ENCODE measurements at places on chromosomes 6 and 20.

- DNase-seq: no peak
Measured at GRCh38 chr6:99606656-99607415, at the start of gene PRDM13. Gene PRDM13 (plus strand): TSS chr6:99606833. CDS start chr6:99607035, 202 bp downstream.

- DNase-seq: no peak
Measured at GRCh38 chr6:136103763-136104311, 146.3 kb downstream of the MTFR2 start.

GRCh38 chr6:6277413-6277812, 43.0 kb downstream of the F13A1 start:
- no peak for DNase-seq

DNA sequence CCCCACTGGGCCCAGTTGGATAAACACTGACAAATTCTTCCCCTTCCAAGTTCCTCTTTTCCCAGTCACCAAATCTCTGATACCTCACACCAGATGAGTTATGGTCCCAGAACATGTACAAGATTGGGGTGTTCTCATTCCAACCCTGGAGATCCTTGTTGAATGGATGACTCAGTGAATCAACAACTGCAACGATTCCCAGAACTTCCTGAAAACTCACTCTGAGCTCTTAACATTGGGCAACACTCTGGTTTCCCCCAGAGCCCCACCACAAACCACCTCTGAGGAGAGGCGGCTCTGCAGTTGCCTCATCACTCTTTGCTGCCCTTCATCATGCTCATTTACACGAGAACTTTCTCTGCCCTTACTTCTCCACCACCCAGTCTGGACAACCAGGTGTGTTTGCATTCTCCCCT, 115.2 kb downstream of the MRPL14 start:
- no peak for DNase-seq

DNA sequence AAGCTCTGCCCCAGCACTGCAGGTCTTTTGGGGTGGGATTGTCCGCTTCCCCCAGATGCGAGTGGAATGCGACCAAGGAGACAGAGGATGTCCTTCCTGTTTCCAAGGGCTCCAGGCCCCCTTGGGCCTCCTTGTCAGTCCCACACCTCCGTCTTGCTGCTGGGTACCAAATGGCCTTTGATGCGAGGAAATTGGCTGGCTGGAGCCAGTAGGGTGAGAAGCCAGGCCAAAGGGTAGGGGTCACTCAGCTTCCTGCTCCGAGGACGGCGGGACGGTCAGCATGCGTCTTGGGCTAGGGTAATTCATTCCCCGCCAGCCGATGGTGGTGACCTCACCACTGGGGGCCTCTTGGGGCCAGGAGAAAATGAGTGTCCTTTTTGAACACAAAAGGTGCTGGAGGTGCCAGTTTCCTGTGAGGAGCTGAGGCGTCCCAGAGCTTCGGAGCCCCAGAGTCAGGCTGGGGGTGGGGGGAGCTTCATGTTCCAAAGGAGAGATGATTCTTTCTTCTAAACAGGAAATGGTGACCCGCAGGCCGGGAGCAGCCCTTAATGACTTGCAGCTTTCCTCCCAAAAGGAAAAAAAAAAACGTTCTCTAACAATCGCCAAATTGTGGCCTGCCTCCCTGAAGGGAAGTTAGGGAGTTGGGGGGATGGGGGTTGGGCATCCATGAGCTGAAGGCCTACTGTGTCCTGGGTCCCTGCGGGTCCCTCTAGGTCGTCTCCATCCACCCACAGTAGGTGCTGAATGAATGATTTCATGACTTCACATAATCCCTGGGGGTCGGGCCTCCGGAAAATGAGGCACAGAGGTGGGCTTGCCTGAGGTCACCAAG, 6.7 kb downstream of the SNAI1 start:
- no peak for DNase-seq

DNA sequence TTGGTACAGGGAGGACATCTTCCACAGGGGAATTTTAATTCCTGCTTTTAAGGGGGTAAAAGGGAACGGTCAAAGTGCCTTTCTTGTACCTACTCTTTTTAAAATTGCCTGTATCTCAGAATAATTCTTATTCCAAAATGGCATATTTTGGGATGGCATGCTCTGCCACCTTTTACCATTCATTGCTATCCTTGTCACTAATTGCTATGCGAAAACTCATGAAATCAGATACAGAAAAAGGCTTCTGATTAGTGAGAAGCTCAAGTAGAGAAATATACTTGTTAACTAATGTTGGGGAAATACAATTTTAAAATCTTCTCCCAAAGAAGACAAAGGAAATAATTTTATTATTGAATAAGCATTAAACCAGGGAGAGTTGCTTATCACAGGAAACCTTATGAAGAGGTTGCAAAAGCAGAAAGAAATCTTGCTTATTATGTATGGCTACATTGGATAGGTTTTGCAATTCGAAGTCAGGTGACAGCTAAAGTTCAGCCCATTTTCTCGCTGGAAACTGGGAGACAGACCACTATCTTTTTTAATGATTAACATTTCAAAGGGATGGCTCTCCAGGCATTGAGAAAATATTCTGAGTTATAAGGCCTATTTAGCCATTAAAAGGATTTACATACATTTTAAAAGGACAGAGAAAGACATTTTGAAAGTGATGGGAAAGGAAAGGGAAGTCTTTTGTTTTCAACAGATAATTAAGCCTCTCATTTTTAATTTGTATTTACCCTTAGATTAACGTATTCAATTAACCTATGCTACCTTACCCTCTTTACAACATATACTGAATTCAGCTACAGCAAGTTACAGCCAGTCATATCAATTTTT, 110.3 kb upstream of the PRSS16 start:
- no peak for DNase-seq

GRCh38 chr20:32638848-32639247, 34.9 kb downstream of the C20orf203 start:
- no peak for DNase-seq

DNA sequence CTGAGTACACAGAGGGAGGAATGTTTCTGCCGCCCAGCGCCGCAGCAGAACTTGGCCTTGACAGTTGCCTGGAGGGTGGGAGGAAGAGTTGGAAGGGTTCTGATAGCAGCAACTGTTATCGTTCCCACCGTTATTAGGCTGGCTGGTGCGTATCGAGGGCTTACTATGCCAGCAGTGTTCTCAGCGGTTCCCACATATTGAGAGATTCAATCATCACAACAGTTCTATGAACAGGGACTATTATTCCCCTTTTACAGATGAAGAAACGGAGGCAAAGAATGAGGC, 380.1 kb upstream of the SULF2 start:
- DNase-seq: no peak

DNA sequence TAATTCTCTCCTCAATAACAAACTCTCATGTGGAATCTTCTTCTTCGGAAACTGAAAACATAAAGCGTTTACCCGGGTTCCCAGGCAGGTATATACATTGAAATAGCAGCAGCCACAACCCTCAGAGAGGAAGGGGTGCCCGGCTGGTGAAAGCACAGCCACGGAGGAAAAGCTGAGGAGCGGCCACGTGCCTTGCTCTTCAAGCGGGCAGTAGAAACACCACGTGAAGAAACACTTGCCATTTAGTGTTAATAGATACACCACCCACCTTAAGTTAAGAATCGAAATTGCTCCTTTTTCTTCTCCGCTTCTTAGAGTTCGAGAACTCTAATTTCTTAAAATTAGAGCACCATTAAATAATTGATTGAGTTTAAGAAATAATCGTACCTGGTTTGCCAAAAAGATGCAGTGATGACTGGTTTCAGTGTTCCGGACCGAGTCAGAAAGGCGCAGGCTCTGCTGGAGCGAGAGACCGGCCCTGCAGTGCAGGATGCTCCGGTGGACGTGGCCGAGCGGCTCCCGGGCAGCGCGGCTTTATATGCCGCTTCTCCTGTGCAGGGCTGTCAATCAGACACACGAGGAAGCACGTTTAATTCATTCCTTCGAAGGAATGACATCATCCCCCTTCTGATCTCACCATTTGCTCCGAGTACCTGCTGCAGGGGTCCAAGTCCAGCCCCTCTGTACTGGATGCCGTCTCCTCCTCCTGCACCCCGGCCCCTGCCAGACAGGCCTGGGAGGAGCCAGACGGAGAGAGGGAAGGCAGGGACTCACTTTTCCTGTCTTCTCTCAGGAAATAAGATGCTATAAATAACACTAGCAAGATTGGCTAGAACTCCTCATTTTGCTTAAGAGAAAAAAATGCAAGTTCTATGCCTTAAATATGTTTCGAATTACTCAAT, at the start of gene THBS2:
TSS of gene THBS2 (minus strand) at position 510 of the 902 bp plus-strand sequence. CDS start 3,062 bp downstream, outside the sequence.
- no peak for DNase-seq

DNA sequence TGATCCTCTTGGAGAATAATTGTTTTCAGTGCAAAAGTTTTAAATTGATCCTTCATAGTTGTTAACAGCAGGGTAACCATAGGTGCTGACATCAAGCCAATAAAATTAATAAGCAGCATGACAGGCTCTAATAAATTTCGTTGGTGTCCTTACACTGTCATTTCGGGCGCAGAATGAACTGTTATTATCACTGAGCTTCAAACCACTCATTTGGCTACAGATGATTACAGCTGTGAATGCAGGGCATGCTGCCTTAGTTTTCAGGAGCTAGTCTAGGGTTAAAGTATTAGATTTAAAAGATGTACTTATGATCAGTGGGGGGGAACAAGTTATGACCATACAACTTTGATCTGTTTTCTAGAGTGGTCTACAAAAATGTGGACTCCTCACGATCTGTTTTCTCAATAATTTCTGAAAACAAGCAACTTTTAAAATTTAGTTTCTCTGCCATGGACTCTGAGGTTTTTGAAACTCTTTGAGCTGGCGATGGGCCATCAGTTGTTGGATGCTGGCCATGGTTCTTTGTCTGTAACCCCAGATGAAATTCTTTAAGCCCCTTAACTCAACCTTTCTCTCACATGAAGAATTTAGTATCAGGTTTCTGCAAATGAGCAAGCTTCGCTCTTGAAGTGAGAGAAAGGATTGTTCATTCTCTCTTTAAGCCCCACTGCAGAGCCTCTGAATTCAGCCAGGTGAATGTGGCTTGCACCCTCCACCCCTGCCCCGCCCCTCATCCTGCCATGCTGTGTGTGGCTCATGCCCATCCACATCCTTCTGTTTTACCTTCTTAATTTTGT, 99.1 kb upstream of the MTHFD1L start:
- DNase-seq: no peak

- no peak for DNase-seq
Measured at GRCh38 chr6:148271711-148272439, 70.8 kb upstream of the SASH1 start.

- no peak for DNase-seq
Measured at GRCh38 chr20:48983423-48984400, 62.2 kb downstream of the ARFGEF2 start.

GRCh38 chr6:65505736-65506135, 201.3 kb downstream of the EYS start:
- no peak for DNase-seq

- no peak for DNase-seq
Measured at GRCh38 chr6:52499026-52499425, 77.8 kb downstream of the TRAM2 start.

- peak; percentile 60 for DNase-seq
Measured at GRCh38 chr6:42898891-42899361, 16.9 kb upstream of the PTCRA start.

GRCh38 chr6:28807682-28808280, 116.0 kb downstream of the TRIM27 start:
- DNase-seq: no peak

- no peak for DNase-seq
Measured at GRCh38 chr6:90253631-90254030, 43.0 kb downstream of the BACH2 start.

GRCh38 chr6:26327450-26328264, 37.3 kb upstream of the BTN3A2 start:
- no peak for DNase-seq

- DNase-seq: no peak
Measured at GRCh38 chr6:138973466-138974153, 14.4 kb downstream of the REPS1 start.

- DNase-seq: no peak
Measured at GRCh38 chr6:46990031-46990644, 52.0 kb downstream of the ADGRF1 start.

DNA sequence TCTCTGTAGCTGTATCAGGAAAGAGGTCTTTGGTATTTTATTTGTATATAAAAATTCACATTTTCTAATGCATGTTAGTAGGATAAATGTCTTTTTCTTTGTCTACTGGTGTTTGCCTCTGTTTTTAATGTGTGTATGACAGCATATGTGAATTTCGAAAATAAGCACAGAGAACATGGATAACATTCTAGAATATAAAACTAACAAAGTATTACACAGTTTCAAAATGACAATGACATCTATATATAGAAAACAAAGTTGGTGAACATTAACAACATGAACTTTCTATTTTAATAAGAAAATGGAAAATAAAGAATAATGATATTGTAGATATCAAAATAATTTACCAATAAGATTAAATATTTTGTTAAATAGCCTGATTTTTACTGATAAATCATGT, 608.0 kb downstream of the COL12A1 start:
- no peak for DNase-seq

GRCh38 chr6:118659513-118660217, 8.3 kb upstream of the CEP85L start:
- DNase-seq: no peak

DNA sequence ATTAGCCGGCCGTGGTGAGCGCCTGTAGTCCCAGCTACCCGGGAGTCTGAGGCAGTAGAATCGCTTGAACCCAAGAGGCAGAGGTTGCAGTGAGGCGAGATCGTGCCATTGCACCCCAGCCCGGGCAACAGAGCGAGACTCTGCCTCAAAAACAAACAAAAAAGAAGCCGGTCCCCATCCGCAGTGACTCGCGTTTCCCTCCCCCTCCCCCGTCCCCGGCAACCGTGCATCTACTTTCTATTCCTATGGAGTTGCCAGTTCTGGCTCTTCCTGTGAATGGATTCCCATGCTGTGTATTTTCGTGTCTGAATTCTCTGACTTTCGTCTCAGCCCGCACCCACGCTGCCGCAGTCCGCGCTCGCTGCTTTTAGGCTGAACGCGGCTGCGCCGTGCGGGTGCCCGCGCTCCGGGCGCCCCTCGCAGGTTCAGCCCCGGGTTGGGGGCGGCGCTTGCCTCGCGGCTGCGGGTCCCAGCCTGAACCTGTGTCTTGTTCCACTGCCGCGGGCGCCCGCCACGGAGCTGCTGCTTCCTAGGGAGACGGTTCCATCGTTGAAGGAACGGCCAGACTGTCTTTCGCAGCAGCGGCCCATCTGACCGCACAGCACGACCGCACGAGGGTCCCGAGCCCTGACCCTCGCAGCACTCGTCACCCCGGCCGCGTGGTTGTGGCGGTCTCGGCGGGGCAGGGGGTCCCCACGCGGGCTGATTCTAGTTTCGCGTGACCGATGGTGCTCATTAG, 1.1 kb upstream of the MRGBP start:
- DNase-seq: no peak

- no peak for DNase-seq
Measured at GRCh38 chr6:83310046-83310445, 116.9 kb downstream of the RWDD2A start.

- no peak for DNase-seq
Measured at GRCh38 chr6:100482698-100483097, 18.0 kb upstream of the SIM1 start.

DNA sequence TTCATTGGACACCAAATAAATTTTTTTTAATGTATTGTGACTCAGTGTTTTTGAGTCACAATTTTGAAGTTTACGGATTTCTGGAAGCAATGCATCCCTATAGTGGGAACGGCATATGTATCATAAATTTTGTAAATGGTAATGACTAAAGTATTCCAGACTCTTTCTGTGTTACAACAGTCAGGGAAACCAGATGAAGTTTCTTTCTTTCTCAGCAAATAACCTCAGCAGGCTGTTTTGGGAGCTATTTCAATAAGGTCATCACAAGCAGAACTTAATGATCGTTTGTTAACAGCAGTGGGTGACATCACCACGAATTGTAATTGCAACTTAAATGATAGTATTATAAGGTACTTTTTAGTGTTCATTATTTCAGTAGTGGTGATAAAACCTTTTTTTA, 52.0 kb downstream of the HIVEP1 start:
- no peak for DNase-seq
